Astrocyte of the spinal cord (primary cell): ENCODE measurements at places on chromosomes 7 and 10.

DNA sequence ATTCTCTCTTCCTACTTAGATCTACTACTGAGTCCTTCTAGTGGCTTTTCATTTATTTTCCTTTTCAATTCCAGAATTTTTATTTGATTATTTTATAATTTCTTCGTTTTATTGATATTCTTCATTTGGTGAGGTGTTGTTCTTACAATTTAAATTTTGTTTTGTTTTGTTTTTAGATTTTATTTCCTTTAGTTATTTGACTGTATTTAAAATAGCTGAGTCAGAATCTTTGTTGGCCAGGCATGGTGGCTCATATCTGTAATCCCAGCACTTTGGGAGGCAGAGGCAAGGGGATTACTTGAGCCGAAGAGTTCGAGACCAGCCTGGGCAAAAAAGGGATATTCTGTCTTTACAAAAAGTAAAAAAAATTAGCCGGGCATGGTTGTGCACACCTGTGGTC is 36.1 kb downstream of the AKAP9 start:
- DNase-seq = no peak

DNA sequence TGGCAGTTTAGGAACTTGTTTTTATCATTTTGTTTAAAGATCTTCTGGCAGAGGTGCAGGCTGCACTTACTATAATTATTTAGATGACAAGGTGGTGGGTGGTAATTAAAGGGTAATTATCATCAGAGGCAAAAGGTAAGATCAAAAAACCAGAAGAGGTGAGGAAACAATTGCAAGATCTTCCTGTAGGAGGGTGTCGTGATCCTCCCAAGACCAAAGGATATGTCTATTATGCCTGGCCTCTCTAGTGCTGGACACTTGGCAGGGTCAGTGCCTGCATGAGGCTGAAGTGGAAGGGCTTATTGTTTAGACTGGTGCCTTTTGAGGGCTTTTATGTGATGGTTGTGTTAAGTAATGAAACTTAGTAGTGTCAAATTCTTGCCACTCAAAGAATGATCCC is 1.8 kb upstream of the WAPL start:
- peak; percentile 16 for DNase-seq

DNA sequence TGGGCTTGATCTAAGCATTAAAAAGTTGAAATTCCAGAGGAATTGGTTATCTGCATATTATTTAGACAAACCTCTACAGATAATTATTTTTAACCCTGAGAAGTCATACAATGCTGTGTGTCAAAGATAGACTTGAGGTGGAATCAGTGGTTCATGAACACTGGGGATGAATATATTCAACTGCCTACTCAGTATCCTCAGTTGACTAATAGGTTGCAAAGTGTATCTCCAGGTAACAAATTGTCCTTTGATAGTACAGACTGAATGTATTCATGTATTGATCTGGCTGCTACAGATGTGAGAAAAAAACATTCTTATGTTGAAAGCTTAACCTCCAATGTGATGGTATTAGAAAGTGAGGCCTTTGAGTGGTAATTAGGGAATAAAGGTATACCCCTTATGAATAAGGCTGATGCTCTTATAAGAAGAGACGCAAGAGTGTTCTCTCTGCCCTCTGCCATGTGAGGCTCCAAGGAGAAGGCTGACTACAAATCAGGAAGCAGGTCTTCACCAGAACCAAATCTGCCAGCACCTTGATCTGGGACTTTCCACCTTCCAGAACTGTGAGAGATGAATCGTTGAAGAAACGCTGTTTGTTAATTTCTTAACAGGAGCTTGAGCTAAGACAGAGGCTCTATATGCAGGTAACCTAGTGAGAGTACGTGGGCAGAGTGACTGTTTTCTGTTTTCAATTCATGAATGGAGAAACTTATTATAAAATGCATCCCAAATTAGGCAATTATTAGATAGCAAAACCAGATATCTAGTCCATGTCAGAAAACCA is 7.5 kb downstream of the MRPL32 start:
- no peak for DNase-seq

- DNase-seq = peak; percentile 79
Observed at GRCh38 chr7:19248681-19249080, 103.5 kb upstream of the FERD3L start.

DNA sequence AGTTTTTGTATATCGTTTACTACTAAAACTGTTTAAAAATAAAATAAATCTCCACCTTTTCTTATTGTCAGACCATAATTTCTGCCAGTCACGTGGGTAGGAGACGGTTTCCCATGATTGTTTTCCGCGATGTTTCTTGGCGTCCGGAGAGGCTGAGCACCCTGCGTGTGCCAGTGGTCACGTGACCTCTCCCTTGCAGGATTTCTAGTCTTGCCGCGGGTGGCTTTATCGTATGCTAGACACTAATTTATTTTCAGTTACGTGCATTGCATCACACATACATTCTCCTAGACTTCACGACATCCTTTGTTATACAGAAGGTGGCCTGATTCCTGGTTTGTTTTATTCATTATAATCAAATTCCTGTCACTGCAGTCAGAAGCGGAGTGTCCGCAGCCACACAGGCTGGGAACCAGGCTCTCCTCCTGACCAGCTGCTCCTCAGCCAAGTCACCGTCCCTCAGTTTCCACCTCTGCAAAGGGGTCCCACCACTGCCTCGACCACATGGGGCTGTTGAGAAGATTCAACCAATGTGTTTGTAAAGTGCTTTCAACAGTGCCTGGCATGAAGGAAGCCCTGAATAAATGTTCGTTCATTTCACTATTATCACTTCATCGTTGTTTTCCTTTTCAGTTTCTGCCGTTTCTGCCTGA is 203.2 kb upstream of the PPP2R2D start:
- no peak for DNase-seq

- DNase-seq = no peak
Observed at GRCh38 chr10:91034042-91034441, 113.2 kb upstream of the ANKRD1 start.

DNA sequence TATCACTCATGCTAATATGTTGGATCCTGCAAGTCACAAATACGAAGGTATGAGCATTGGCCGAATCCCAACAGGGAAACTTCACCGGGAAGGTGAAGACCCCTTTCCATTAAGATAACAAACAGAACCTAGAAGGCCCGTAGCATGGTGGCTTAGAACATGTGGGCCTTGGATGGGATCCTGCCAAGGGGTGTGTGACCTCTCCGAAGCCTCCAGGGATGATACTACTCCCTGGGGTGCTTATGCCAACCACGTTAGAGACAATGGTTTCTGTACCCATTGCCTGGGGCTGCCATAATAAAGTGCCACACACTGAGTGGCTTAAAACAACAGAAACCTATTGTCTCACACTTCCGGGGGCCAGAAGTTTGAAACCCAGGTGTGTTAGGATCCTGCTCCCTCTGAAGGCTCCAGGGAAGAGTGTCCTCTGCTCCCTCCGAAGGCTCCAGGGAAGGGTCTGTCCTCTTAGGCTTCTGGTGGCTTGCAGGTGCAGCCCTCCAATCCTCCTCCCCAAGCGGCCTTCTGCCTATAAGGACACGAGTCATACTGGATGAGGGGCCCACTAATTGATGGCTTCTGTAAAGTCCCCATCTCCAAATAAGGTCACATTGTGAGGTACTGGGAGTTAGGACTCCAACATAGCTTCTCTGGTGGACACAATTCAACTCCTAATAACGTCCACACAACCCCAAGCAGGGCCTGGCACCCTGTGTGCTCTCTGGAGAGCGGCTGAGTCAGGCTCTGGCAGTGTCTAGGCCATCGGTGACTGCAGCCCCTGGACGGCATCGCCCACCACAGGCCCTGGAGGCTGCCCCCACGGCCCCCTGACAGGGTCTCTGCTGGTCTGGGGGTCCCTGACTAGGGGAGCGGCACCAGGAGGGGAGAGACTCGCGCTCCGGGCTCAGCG is 992 bp upstream of the MGMT start:
- DNase-seq = no peak

GRCh38 chr7:50595491-50596102 is 30.4 kb upstream of the DDC start:
- DNase-seq = peak; percentile 46

- DNase-seq = peak; percentile 34
Observed at GRCh38 chr10:105837951-105838350, 1196.9 kb downstream of the SORCS3 start.

DNA sequence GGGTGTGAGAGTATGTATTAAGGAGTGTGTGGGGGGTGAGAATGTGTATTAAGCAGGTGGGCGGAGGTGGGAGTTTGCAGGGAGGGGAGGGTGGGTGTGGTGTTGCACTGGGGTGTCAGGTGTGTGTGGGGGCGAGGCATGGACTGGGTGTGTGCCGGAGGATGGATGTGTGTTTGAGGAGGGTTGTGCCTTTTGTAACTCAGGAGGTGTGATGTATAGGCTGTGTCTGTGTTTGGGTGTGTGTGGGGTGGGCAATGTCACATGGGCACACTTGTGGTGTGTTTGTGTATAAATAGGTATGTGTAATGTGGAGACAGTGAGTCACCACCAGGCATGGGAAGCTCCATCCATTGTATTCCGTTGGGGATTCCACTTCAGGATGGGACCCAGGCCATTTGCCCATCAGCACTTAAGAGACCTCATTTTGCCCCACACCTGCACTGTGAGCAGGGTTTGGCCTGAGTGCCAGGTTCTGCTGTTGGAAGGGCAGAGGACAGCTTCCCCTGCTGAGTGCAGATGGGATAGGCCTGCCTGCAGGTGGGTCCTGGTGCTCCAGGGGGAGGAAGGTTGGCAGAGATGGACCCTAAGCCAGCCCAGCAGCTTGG is 5.8 kb downstream of the UNC5B start:
- peak; percentile 56 for DNase-seq

DNA sequence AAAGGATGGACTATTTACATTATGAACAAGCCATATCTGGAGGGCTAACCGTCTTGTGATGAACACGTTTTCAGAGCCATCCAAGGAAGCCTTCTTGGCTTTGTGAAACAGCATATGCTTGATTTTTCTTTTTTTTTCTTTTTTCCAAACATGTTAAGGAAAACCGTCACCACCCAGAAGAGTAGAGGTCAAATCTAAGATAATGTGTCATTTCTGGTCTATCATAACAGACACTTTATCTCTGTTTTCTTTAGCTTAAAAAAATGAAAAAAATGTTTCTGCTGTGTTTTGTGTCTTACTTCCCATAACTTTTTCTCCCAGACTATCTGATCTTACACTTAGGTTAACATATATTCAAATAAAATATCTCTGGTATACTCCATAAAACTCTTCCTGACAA is 76.1 kb upstream of the DGKB start:
- DNase-seq = no peak

- no peak for DNase-seq
Observed at GRCh38 chr10:16742165-16742960, 74.9 kb downstream of the RSU1 start.

DNA sequence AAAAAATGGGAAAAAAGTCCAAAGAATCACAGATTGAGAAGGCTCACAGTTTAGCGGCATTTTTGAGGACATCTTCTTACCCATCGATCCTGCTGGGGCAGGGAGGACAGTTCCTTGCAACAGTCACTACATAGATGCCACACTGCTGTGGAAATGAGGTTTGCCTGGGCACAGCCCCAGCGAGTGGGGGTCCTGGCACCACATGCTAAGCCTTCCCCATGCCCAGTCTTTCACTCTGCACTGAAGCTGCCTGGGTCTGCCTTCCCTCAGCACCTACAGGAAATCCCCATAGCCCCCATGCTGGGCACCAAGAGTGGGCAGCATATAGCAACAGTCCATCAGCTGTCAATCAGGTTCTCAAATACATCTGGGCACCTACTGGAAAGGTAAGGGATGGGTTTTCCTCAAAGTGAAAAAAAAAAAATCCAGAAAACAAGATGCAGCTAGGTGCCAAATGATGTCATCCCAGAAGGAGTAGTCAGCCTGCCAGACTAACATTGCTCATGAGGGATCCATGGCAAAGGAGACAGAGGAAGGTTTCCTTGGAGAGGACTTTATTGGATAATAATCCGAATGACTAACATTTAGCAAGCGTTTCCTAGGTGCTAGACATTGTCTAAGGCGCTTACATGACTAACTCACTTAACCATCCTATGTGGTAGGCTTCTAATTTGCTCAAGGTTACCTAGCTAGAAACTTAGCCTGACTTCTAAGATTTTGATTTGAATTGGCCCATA is 125.7 kb upstream of the CXCL12 start:
- DNase-seq = peak; percentile 26

DNA sequence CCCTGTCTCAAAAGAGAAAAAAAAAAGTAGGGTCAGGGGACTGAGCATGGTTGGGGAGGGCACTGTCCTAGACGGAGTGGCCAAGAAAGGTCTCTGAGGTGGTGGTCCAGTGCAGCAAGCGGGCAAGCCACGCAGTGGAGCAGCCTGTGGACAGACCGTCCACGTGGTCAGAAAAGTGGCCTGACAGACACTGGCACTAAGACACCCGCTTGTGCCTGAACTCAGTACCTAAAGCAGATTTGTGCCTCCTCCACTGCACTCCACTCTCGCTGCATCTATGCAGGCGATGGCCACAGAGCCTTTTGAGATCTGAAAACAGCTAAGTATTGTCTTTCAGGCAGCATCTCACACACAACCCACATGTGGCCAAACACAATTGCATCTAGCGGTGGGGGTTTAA is 8.8 kb downstream of the ASB10 start:
- DNase-seq = no peak

DNA sequence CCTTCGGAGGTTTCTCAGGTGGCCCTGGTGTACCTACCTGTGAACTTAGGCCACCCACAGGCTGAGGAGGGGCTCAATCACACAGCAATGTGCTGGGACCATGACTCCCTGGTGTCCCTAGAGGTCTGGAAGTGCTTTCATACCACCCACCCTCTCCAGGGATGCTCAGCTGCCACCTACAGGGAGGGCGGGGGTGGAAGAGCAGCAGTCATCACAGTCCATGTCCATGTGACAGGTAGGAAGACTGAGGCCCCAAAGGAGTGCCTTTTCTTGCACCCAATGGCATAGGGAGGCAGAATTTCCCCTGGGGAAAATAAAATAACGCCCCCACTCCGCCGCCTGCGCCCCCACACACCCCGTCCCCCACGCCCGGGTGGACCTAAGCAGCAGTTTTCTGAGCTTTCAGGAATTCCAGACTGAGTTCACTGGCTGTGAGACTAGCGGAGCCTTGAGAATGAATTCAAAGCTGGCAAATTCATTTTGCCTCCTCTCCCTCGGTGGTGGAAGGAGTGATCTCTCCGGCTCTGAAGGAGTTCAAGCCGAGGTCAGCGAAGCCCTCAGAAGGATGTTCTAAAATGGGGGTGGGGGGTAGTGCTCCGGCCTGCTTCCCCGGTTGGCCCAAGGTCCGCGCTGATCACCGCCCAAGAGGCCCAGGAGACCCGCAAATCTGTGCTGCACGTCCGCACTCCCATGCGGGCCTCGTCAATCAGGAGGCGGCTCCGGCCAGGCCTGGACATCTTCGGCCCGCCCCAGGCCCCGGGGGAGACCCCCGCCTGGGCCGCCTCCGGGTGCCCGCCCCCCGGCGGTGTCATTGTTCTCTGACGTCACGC is 2.1 kb upstream of the ZMIZ1 start:
- DNase-seq = peak; percentile 36

- DNase-seq = no peak
Observed at GRCh38 chr10:60042262-60042661, 135.9 kb upstream of the CCDC6 start.

GRCh38 chr10:91691981-91692380 is 59.1 kb upstream of the PPP1R3C start:
- DNase-seq = no peak

DNA sequence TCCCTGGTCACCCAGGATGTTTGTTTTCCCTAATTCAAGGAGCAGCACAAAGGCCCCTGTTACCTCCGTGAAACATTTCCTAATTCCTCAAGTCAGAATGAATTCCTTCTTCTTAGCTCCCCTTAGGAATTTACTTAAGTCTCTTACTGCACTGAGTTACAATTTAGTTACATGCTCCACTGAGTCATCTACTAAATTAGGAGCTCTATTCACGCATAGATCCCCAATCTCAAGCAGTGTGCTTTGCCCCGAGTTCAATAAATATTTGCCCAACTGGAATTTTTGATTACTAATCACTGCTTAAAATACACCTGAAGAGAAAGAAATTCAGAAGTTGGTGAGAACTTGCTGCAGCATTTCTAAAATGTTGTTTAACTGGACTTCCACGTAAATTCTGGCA is 329.4 kb upstream of the MYO3A start:
- DNase-seq = no peak
